ENCODE measurements at places on chromosomes 2 and 18.

DNA sequence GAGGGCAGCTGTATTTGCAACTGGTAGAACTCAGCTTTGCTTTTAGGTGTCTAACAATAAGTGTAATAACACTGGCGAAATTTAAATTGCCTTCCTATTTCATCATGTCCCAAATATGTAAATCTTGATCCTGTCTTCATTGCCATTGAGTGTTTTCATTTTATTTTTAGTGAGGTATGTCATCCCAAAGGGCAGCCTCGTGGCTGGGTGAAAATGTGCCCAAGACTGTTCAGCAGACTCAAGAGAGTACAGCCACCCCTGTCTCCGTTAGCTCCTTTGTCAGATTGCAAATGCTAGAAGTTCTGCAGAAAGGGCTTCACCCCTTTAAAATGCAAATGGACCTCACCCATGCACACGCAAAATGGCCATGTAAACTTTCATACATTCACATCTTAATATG, 278.8 kb downstream of the RND3 start:
- no peak for DNase-seq

DNA sequence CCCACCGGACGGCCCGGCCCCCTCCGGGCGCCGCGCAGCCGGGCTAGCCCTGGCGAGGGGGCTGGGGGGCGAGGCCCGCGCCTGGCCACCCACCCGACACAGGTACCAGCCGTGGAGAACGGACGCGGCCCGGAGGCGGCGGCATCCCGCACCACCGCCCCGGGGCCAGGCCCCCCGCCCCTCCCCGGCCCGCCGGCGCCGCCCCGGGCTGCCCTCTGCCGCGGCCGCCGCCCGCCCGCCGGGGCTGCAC, 405 bp downstream of the SOS1 start:
- no peak for DNase-seq

- no peak for DNase-seq
Observed at GRCh38 chr2:240250985-240251847, 110.8 kb upstream of the OTOS start.

GRCh38 chr18:51561821-51562220, 364.3 kb upstream of the MEX3C start:
- DNase-seq = no peak

- no peak for DNase-seq
Observed at GRCh38 chr2:114089636-114090319, 199.9 kb downstream of the ACTR3 start.

DNA sequence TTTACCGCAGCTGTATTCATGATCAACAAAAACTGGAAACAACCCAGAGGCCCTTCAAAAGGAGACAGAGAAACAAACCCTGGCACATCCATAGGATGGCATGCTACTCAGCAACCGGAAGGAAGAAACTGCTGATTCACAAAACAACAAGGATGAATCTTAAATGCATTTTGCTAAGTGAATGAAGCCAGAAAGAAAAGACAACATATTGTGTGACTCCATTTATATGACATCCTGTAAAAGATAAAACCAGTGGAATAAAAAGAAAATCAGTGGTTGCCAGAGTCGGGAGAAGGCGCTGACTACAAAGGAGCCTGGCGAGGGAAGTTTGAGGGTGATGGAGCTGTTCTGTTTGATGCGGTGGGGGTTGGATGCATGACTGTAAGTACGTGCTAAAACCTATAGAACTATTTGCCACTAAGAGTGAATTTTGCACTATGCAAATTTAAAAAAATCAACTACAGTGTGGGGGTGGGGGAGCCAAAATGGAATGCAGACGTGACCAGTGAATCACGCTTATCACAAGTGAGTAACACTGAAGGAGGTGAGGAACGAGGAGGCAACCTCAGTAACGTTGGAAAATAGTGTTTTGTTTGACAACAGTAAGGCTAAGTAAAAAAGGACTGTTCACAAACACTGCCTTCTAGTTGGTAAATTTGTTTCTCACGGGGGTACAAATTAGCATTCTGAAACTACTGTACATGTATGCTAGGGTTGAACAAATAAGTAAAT, 108.9 kb downstream of the INHBB start:
- no peak for DNase-seq

DNA sequence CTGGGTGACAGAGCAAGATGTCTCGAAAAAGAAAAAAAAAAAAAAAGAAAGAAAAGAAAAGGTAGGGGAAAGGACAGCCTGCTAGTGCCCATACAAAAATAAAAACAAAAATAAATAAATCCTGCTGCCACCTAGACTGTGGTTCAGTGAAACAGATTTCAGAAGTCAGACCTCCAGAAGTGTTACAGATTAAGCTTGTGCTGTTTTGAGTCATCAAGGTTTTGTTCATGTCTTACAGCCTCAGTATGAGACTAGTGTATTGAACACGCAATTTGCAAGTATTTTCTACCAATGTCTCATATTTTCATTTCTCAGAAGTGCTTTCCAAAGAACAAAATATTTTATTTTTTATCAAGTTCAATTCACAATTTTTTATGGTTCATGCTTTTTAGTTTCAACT, 720.4 kb upstream of the GYPC start:
- DNase-seq = no peak

DNA sequence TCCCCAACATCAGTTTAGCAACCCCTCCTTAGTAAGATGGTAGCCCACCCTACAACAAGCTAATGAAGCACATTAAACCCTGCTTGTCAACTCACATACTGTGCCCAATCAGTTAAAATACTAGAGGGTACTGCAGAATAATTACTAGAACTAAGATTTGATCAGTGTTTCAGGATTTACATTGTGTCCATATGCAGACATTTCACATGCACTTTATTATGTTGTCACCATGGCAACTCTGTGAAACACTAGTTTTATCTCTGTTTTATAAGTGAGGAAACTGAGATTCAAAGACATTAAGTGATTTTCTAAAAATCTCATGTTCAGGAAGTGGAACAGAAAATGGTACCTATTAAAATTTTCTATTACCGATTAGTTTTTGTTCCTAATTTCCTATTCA, 61.7 kb downstream of the CYBRD1 start:
- DNase-seq = no peak

GRCh38 chr2:81706856-81707255, 1402.3 kb upstream of the LRRTM1 start:
- DNase-seq = no peak

- DNase-seq = no peak
Observed at GRCh38 chr2:10285556-10286198, 17.0 kb upstream of the HPCAL1 start.

GRCh38 chr2:21028021-21028947, 15.6 kb downstream of the APOB start:
- no peak for DNase-seq

GRCh38 chr2:201466050-201466675, 14.6 kb downstream of the STRADB start:
- no peak for DNase-seq

DNA sequence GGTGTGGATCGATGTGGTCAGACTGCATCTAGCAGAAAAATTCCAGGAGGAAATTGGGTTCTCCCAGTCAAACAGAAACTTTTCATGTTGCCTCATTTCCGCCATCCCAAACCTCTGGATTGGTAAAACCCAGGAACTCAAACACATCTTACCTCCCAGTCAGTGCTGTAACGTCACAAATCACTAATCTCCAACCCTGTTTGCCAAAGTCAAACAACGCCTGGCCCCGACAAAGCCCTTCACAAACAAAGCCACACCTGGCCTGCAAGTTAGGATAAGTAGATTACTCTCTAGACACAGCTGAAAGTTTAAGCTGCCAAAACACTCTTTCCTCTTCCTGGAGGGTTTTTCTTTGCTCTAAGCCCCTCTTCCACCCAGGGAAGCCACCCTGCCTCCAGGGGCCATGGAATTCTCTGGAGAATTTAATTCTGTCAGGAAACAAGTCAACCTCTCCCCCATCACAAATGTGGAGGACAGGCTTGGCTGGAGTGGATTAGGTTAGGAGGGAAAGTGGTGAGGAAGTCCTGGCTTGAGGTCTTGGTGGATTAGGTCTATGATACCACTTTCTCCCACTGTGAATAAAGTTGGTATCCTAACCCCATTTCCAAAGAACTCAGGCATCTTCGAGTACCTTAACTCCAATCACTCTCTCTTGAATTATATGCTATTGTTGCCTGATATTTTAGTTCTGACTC, 86.7 kb downstream of the LYPD6B start:
- DNase-seq = no peak

DNA sequence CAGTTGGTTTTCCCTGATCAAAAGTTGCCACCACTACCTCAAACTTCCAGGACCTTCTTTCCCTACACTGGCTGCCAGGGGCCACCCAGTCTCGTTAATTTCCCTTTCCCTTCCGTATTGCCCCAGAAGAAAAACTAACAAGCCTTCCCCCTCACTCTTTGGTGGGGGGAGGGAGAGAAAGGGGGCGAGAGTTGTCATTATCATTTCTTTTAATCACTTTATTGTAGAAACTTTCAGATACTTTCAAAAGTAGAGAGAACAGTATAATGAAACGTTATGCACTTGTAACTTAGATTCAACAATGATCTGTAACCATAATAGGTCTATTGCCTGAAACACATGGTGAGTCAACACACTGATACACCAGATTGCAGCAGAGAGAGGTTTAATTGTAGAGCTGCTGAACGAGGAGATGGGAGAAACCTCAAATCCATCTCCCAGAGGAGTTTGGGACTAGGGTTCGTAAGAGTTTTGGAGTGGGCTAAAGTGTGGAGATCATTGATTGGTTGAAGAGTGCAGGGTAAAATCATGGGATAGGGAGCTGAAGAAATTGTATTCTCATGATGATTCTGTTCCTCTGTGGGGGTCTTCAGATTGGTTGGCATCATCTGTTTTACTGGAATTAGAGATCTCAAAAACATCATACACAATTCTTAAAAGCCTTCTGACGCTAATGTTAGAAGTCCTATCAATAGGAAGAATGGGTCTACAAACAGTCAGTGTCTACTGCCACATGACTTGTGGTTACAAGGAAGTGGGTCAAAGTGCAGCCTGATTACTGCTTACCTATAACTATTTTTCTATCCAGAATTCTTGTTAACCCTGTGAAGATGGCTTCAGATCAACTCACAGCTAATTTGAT, 2.6 kb upstream of the RNF149 start:
- no peak for DNase-seq

GRCh38 chr18:61149786-61150185, 183.4 kb upstream of the CDH20 start:
- DNase-seq = no peak

GRCh38 chr18:27627927-27628326, 442.8 kb upstream of the CHST9 start:
- no peak for DNase-seq

DNA sequence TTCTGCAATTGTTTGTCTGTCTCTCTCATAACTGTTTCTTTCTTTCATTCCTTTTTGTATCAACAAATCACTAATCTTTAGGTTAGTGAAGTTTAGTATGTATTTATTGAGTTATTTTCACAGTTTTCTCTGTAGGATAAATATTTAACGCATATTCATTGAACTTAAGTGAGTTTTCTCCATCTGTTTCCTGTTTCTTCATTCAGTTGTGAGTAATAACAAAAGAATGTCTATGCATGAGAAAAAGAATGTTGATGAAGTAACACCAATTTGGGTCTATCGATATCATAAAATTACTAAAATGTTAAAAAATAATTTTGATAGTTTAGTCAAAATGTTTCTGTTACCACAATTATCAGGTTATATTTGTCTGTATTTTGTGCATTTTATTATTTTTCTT, 948.0 kb downstream of the DSC3 start:
- DNase-seq = no peak

DNA sequence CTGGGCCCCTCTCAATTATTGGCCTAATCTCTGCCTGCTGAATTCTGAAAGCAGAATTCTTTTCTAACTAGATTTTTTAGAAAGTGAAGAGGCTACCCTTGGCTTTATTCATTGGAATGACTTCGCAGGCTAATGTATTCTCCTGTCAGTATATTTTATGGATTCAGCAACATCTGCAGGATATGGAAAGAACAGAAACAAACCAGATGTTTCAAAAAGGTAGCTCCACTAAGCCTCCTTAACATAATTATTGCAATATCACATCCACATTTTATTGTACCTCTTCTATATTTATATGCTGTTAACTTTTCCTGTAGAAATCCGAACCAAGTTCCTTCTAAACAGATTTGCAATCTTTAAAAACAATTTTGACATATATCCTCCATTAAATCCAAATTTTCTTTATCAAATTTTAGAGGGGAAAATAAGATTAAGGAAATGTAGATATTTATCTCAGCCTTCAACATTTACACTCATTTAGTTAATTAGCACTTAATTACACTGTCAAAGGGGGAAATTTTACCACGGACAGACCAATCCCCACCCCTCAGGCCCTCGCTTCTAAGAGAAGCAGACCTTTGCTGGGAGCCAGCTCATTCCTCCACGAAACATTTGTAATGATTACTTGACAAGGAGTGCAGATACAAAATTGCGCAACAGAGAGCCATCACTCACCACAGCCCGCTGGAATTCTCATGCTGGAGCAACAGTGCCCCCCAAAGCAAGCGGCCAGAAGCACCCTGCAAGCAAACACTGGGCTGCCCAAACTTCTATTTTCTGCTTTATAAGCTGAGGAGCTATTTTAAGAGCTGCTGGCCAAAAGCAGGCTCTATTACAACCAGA, 253.4 kb downstream of the ETAA1 start:
- DNase-seq = no peak

GRCh38 chr2:202064171-202064880, 8.7 kb upstream of the KIAA2012 start:
- DNase-seq = no peak

GRCh38 chr2:206276169-206276942, 1.9 kb downstream of the ZDBF2 start:
- no peak for DNase-seq

DNA sequence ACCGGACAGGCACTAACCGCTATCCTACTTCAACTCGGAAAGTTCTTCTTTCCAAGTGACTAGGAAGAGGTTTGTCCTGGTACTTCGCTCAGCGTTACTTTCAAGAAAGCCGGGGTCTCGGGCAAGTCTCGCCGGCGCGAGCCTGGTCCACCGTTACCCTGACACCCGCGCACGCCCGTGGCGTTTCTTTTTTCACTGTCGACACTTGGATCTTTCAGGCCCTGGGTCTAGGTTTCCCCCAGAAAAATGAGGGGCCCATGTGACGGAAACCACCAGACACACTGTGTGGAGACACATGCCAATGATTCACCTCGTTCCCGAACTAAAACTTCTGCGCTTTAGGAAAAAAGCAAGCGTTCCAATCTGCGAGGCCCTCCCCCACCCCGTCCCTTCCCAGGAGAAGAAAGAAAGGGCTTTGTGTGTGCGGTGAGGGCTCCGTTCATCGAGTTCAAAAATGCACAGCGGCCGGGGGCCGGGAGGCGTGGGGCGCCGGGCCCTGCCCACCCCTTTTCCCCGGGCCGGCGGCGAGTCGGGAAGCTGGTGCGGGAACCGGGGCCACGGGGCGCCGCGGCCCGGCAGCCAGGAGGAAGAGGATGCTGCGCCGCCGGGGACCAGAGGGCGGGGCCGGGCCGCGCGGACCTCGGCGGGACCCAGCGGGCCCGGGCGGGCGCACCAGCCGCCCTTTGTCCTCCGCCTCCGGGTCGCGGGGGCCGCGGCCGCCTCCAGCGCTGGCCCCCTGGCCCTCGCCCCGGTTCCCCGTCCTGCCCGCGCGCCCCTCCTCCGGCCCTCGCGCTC, 2.6 kb downstream of the ZNF521 start:
- no peak for DNase-seq

Measured in stimulated activated CD4-positive, alpha-beta T cell treated with anti-CD3 and anti-CD28 coated beads, Interleukin-1b, Interleukin-23, amount 100 ng/mL, for 1 hour (primary cell).